AG09319 (cell line): ENCODE measurements at places on chromosomes 12 and 14.
A peak's percentile ranks its signal among the peaks of the same experiment; 100 is the strongest.

DNA sequence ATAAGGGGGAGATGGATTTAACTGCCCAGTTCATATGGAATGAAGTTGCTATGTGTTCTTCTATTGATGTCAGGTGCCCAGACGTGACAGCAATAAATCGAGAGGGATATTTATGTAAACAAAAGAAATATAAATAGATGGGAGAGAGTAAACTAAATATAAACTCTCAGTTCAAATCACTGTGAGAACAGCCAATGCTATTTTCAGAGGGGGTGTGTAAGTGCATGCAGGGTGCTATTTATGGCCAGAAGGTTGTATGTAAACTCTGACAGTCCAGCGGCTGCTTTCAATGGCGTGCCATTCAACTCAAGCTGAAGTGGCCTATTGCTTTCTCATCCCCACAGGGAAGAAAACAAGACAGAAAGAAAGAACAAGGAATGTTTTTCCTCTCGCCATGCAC, 127.2 kb downstream of the KCNA5 start:
- no peak for DNase-seq

GRCh38 chr12:52442600-52443061, 8.5 kb upstream of the KRT75 start:
- DNase-seq, result no peak

DNA sequence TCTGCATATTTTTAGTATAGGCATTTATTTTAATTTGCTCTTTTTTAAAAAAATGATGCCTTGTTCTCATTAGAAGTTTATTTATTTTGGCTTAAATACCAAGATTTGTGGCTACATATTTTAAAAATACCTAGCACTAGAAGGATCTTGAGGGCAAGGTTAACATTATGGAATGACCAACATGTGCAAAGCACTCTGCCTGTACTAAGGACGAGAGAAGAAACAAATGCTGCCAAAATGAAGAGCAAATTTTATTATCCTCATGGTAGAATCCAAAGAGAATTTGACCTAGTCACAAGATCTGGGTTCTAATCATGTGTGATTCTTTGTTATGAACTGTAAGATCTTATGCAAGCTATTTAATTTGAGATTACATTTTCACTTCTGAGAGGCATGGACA, 2.8 kb downstream of the CAND1 start:
- DNase-seq, result no peak

DNA sequence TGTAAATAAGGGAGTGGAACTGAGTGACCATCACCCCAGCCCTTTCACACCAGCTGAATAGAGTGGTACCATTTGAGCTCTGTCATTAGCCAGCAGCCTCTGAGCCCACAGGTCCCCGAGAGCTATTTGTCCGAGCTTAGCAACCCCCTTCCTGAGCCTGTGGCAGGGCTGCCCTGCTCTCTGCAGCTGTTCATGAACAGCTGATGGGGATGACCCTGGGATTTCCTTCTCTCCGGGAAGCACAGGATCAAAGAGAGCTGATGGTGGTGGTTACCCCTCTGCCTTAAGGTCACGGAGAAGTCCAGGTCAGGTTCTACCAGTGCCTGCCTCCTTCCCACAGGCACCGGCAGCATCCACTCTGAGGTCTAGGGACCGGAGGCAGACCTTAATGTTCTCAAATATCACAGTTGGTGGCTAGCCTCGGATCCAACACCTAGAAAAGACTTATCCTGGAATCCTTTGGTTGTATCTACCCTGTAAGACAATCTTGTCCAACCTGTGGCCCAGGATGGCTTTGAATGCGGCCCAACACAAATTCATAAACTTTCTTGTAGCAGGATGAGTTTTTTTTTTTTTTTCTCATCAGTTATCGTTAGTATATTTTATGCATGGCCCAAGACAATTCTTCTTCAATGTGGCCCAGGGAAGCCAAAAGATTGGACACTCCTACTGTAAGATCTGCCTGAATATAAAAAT, 81.1 kb downstream of the ESRRB start:
- DNase-seq, result no peak

DNA sequence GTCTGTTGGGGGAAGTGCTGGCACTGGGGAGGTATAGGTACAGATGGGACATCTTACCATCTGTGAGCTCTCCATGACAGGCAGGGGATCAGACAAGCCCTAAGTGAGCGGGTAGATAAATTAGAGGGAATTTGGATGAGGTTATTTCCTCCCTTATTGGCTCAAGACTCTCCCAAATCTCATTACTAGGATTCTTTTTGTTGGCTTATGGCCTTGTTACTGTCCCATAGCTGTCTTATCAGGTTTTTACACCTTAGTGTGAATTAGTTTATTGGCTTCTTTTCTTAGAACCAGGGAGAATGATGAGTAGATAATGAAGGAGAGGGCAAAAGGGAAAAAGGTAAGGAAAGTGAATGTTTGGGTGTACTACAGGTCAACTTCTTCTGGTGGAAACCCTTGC, 191.1 kb upstream of the PRICKLE1 start:
- DNase-seq, result no peak

- DNase-seq, result no peak
Observed at GRCh38 chr14:22926316-22926715, 2.9 kb downstream of the PRMT5 start.

DNA sequence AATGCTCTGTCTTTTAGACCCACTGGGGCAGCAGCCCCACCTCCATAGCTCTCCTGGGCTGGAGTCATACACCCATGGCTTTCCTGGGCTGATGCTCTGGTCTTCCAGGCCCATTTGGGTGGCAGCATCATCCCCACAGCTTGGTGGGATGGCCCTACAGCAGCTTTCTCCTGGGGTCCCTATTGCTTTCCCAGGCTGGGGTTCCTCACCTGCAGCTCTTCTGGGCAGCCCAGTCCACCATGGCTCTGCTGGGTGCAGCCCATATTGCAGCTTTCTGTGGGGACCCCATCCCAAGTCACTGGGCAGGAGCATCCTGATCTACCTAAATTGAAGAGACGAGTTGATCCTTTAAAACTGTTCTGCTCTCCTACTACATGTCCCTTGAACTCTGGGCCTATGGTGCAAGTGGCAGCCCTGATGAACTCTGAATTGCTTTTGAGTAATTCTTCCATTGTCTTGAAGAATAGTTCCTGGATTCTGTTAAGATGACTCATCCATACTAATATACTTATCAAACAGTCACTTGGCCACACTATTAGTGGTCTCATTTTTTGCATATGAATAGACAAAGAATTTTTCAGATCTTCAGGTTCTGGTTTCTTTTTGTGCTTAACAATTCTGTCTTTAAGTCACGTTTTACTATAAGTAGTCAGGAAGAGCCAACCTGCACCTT, 390.1 kb downstream of the DPF3 start:
- DNase-seq, result no peak

DNA sequence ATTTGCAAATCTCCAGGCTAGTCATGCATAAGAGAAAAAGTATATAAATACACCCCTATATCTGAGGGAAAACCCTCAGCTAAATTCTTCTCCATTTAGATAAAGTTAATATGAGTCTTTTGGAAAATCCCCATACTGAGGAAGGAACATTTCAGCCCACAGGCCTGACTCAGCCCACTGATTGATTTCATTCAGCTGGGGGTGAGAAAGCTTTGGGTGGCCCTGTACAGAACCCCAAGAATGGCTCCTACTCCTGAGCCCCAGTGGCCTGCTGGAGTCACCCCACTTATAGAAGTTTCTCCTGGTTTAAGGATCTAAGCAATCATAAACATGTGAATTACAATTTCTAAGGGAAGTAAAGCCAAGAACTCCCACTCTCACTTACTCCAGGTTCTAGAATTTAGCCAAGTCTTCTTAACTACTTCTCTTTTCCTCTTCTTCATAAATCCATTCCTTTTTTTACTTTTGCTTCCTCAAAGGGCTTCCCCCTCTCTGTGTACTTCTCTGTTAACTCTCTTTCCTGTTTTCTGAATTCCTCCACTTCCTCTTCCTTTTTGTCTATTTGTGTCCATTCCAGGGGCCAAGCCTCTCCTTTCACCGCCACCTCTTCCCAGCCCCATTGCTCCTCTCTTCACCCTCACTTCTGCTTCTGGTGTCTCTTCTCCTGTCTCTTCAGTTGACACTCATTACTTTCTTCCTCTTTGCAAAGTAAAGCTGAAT, 21.0 kb downstream of the RTN1 start:
- DNase-seq, result no peak

- no peak for DNase-seq
Observed at GRCh38 chr14:41957459-41957858, 350.8 kb downstream of the LRFN5 start.

DNA sequence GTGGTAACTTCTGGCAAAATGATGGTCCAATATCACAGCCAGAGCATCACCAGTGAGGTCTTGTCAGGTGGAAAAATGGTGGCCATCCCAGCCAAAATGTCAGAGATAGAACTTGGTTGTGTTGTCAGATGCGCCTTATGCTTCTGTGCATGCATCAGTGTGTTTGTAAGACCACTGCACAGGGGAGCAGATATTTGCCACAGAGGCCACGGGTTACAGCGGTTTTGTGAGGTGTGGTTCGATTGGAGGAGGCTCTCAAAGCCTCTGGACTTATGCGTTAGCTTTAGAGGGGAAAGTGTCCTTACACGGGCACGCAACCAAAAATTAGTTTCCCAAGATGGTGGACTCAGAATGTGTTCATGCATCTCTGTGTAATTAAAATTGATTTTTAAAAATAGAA, 243.8 kb downstream of the ADGRD1 start:
- no peak for DNase-seq

DNA sequence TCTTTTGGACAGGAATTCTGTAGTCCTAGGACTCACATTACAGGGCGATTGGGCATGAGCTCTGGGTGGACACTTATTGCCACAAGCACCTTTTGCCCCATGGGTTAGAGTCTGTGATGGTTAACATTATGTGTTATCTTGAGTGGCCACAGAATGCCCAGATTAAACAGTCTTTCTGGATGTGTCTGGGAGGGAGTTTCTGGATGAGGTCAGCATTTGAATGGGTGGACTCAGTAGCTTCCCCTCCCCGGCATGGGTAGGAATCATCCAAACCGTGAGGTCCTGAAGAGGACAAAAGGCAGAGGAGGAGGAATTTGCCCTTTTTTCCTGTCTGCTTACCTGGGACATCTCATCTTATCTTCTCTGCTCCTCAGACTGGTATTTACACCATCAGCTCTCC, 85.6 kb downstream of the BMP4 start:
- no peak for DNase-seq

- DNase-seq, result peak; percentile 63
Observed at GRCh38 chr12:95838125-95838524, 20.6 kb upstream of the SNRPF start.

GRCh38 chr12:78156751-78157150, 326.1 kb downstream of the NAV3 start:
- no peak for DNase-seq

GRCh38 chr12:96034621-96035282, 635 bp downstream of the LTA4H start:
- no peak for DNase-seq

DNA sequence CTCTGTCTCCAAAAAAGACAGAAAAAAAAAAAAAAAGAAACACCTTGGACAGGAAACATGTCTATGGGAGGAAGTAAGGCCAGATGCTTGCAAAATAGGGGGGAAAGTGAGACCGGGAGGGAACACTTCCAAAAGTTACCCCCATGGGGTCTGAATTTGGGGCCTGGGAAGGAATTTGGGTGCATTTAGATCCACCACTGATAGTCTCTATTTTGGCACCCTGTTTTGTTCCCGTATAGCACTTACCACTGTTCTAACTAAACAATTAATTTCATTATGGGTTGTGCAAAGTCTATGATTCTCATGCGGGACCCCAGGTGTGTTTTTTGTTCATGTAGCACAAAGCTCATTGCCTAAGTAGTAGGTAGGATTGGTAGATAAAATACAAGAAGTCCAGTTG, 1.4 kb upstream of the MLEC start:
- DNase-seq, result no peak

- DNase-seq, result no peak
Observed at GRCh38 chr12:113065126-113066007, 8.8 kb downstream of the DTX1 start.

- peak; percentile 4 for DNase-seq
Observed at GRCh38 chr14:71049435-71050133, 142.3 kb downstream of the PCNX1 start.

GRCh38 chr12:47105914-47106674, 26.3 kb upstream of the AMIGO2 start:
- DNase-seq, result no peak

- DNase-seq, result no peak
Observed at GRCh38 chr12:21330682-21331253, 3.9 kb downstream of the SLCO1A2 start.

GRCh38 chr12:23055004-23055403, 430.0 kb downstream of the ETNK1 start:
- DNase-seq, result no peak

- DNase-seq, result no peak
Observed at GRCh38 chr12:81095501-81096232, 17.8 kb downstream of the ACSS3 start.

GRCh38 chr14:49105512-49105911, 480.7 kb downstream of the RPS29 start:
- DNase-seq, result no peak

DNA sequence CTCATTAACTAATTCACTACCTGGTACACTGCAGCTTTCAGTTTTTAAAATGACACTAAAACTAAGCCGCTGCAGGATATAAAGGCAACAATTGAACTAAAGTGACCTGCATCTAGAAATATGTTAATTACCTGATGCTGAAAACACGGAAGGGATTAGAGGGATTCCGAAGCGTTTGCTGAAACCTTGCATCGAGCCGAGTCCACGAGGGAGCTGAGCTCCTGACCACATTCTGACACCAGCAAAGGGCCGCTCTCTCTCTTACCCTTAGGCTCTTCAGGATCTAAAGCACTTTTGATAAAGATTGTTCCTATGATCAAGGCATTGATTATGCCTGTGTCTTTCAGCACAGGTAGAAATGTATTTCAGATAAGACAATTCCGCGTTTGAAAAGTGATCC, 59.5 kb upstream of the CDKN3 start:
- no peak for DNase-seq

DNA sequence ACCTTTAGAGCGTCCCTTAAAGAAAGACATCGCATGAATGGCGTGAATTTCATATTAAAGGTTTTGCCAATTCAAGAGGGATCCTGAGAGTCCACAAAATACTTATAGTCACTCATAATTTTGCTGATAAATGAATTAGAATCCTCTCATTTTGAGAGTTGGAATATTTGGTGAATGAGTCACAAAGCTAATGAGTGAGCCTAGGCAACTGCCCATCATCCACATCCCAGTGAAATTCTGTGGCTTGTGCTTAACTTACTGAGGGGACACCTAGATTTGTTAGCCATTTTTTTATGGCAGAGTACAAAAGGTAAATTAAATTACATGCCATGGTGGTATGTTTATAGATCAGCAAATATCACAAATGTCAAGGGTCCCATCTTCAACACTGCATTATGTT, 12.7 kb upstream of the NOXRED1 start:
- DNase-seq, result no peak

- no peak for DNase-seq
Observed at GRCh38 chr14:40983604-40984003, 623.1 kb upstream of the LRFN5 start.

GRCh38 chr12:27233814-27234213, 10.3 kb upstream of the STK38L start:
- DNase-seq, result no peak

GRCh38 chr14:92362781-92363235, 39.8 kb downstream of the SLC24A4 start:
- DNase-seq, result no peak

- no peak for DNase-seq
Observed at GRCh38 chr14:78232231-78233000, 62.2 kb downstream of the NRXN3 start.
